Fibroblast of lung (primary cell): ENCODE measurements at places on chromosomes 12 and 14. TPM values are rescaled to one million over a fixed set of nuclear protein-coding genes. Genes with fewer than 3 reads are reported as not detected.

The KRT78 gene
- total RNA-seq = not detected in 2 replicates

The COL2A1 gene
- not detected in 2 replicates for total RNA-seq

The IFNG-AS1 gene
- not detected in 2 replicates for total RNA-seq

The LRRC43 gene
- total RNA-seq = 1.8 and 3.6 TPM in 2 replicates

The SIVA1 gene
- total RNA-seq = 60.6 and 65.1 TPM in 2 replicates

The ADCY4 gene
- total RNA-seq = 1.3 and 7.4 TPM in 2 replicates

The OR4M1 gene
- not detected in 2 replicates for total RNA-seq

The SOCS4 gene
- 16.2 and 19.2 TPM in 2 replicates for total RNA-seq

The CMTM5 gene
- 0.33 and 0.77 TPM in 2 replicates for total RNA-seq

The AJUBA gene
- total RNA-seq = 57.0 and 84.9 TPM in 2 replicates

The POTEM gene
- total RNA-seq = not detected in 2 replicates

The MIP gene
- total RNA-seq = not detected in 2 replicates

The CBLN3 gene
- 2.6 and 5.3 TPM in 2 replicates for total RNA-seq

The CD163 gene
- total RNA-seq = 0.26 TPM in 1 of 2 replicates, not detected in the other

The TDG gene
- total RNA-seq = 18.8 and 19.3 TPM in 2 replicates

The GPX2 gene
- not detected in 2 replicates for total RNA-seq

The IAPP gene
- total RNA-seq = not detected in 2 replicates

The KRT86 gene
- 0.17 TPM in 1 of 2 replicates, not detected in the other for total RNA-seq

The FBLN5 gene
- total RNA-seq = 13.4 and 33.4 TPM in 2 replicates

The SRGAP1 gene
- total RNA-seq = 17.5 and 30.2 TPM in 2 replicates

The PSMC1 gene
- 75.5 and 112 TPM in 2 replicates for total RNA-seq

The TMEM30B gene
- 0.51 and 0.83 TPM in 2 replicates for total RNA-seq

The CARMIL3 gene
- 0.17 and 0.26 TPM in 2 replicates for total RNA-seq

The ALKBH1 gene
- 11.3 and 12.1 TPM in 2 replicates for total RNA-seq

The SRSF5 gene
- 125 and 141 TPM in 2 replicates for total RNA-seq

The LRRC10 gene
- total RNA-seq = not detected in 2 replicates

The SLC5A8 gene
- total RNA-seq = not detected in 2 replicates

The TAS2R19 gene
- total RNA-seq = 3.1 and 5.3 TPM in 2 replicates

The MSI1 gene
- under 0.01 TPM in 1 of 2 replicates, not detected in the other for total RNA-seq

The CIROP gene
- total RNA-seq = 0.17 and 1.0 TPM in 2 replicates

The GLIPR1L1 gene
- total RNA-seq = under 0.01 TPM in 1 of 2 replicates, not detected in the other

The GLS2 gene
- under 0.01 and 0.17 TPM in 2 replicates for total RNA-seq
